Glomerular endothelial cell (primary cell): ENCODE measurements at places on chromosomes 11 and 22. TPM values are rescaled to one million over a fixed set of nuclear protein-coding genes. Genes with fewer than 3 reads are reported as not detected.

LARGE2 gene
- total RNA-seq, result not detected in 2 replicates

NLRP6 gene
- not detected in 2 replicates for total RNA-seq

DNA sequence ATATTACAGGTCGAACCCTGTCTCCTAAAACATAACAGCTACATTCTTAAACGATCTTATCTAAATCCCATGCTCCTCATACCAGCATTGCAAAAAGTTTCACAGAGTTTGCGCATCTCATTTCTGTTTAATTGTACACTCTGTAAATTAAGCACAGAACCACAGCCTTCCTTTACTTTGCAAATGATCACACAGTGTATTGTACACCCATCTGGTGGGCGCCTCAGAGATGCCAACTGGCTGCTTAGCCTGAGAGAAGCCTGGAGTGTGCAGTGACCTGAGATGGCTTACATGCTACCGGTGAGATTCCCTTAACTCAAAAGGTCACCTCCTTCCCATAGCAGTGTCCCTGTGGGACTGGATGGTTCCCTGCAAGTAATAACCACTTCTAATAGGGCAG is 1077.3 kb downstream of the OPCML start:
- no peak for DNase-seq

DNA sequence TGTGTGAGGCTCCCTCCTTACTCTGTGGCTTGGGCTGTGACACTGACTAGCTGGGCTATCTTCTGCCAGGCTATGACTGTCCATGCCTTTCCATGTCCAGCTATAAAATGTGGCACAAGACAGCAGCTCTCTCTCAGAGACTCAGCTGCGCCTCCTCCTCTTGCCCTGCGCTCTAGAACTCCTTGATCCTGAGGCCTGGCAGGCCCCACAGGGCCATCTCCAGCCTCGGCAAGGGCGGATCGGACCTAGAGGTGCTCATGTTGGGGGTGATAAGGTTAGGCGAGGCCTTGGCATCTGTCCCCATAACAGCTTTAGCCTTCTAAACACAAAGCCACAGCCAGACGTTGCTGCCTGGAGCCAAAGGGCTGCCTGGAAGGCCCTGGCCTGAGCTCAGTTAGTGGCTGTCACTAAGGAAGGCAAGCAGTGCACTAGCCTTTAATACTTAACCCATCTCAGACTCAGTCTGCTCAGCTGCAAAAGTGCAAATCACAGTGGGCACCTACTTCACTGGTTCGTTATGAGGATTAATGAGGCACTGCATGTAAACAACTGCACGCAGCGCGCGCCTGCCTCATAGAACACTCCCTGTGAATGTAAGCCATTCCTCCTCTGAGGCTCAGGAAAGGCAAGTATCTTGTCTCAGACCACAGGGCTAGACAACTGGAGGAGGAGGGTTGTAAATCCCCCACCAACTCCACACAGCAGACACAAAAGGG is 1.2 kb downstream of the GUCD1 start:
- DNase-seq, result no peak

GRCh38 chr11:117950301-117950700 is 21.1 kb upstream of the TMPRSS13 start:
- no peak for DNase-seq
